CMK (cell line): ENCODE measurements at places on chromosomes 4 and X.

DNA sequence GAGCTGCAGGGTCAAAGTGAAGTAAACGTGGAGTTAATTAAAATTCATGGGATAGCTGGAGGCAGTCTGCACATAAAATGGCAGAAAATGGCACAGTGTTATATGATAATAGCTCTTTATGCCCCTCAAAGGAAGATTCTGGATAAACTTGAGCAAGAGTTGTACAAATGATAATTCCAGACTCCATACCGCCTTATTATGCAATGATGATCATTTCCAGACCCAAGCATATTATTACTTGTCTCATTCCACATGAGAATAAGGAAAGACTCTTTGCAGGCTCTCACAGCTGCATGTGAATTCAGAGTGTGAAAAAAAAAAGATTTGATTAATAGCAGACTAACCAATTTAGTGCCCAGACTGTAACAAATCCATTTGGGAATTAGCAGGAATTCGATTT, 105.4 kb downstream of the STK32B start:
- DNase-seq, result no peak

GRCh38 chrX:103175944-103176753, 38.8 kb upstream of the BEX4 start:
- no peak for DNase-seq

- no peak for DNase-seq
These were observed 499.1 kb upstream of the SLIT2 start for GRCh38 chr4:19752599-19752998.

- no peak for DNase-seq
These were observed 223.2 kb upstream of the CNKSR2 start for GRCh38 chrX:21151051-21151450.

GRCh38 chrX:74218895-74219294, 85.1 kb upstream of the ZCCHC13 start:
- DNase-seq, result no peak

DNA sequence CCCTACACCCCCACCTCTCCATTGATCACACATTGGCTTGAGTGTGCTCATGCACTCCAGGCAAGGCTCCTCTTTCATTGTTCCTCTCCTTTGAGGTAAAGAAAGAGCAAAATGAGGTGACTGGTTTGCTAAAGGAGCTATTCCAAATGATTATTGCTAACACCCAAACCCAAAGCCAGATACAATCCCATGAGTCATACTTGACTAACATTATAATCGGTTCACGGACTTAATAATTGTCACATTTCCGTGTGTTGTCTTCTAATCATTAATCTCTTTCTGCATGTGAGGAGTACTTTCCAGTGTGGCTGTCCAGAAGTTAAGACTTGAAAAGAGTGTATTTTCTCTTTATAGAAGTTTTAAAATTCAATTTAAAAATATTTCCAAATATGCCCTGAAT, 174.3 kb upstream of the SFRP2 start:
- no peak for DNase-seq

GRCh38 chr4:168059251-168059650, 33.1 kb upstream of the ANXA10 start:
- no peak for DNase-seq

- DNase-seq, result no peak
These were observed 2088.7 kb upstream of the AGA start for GRCh38 chr4:179530958-179531357.

- no peak for DNase-seq
These were observed 3.5 kb downstream of the SERPINA7 start for GRCh38 chrX:106035064-106035463.

DNA sequence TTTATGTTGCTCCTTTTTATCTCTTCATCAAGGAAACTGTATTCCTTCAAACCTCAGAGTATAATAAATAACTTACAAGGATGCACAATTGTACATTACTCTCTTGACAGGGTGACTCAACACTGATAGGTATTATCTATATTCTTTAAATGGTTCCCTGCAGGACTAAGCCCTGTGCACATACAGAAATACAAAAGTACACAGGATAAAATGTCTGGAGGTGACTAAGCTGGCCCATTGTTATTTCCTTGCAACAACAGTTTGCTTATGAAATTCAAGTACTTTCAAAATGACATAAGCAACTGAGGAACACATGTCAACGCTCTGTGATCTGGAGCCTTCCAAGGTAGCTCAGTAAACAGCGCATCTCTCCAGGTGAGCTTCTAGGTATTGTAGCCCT, 83.8 kb upstream of the RPL34 start:
- no peak for DNase-seq

- no peak for DNase-seq
These were observed 204.6 kb downstream of the RBM46 start for GRCh38 chr4:154985673-154986072.

DNA sequence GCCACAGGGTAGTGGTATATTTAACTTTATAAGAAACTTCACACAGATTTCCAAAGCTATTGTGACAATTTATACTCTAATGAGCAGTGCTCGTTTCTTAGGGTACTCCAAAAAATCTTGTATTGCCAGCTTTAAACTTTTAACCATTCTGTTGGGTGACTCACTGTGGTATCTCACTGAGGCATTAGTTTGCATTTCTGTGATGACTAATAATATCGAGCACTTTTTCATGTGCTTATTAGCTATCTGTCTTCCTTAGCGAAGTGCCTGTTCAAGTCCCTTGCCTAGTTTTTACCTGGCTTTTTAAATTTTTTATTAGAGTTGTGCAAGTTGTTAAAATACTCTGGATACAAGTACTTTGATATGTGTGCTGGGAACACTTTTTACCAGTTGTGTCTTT, 5.5 kb downstream of the PNMA3 start:
- DNase-seq, result no peak
